ENCODE measurements at places on chromosomes 7 and 10. TPM values are rescaled to one million over a fixed set of nuclear protein-coding genes. Genes with fewer than 3 reads are reported as not detected.

DNA sequence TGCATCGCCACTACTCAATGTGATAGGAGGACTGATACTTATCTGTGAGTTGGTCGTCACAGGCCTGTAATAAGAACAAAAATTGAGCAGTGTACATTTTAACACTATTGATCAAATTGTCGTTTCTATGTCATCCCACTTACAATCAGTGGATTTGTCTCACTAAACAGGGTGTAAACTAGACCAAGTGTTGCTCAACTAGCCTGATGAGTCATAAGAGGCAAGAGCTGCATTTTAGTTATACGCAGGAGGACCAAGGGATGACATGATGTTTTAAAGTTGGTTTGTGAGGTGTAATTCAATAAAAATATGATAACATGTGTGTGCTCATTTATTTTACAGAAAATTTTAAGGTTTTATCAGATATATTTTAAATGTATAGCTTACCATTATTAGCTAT lies 1239.2 kb downstream of the REEP3 start:
- DNase-seq: no peak

The SORBS1 gene
- 1,659 TPM for total RNA-seq

The GNGT1 gene
- total RNA-seq: not detected

- no peak for DNase-seq
These were observed 77.2 kb upstream of the CHST15 start for GRCh38 chr10:124170631-124171030.

DNA sequence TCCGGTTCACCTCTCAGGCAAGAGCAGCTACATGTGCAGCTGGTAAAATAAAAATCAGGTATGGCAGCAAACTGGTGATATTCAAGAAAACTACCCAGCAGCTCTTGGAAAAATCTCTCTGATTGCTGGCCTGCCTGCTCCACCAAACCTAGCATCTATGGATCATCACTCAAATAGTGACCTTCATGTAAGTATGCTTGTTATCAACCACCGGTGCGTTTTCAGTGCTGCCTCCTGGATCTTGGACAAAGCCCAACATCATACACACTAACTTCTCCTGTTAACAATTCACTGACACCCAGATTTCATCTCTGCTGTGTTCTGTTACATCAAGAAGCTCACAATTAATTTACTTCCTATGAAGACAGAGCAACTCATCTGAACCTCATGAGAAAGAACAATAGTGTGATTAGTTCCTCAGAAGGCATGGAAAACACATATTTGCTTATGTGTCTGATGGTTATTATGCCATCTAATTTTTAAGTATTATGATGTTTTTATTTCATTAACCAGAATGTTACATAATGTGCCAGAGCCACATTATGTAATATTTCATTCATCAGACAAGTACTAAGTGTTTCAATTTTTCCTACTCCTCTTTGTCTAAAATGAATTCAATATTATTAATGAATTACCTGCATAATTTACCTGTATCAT lies 8.8 kb downstream of the CDK6 start:
- DNase-seq: no peak

DNA sequence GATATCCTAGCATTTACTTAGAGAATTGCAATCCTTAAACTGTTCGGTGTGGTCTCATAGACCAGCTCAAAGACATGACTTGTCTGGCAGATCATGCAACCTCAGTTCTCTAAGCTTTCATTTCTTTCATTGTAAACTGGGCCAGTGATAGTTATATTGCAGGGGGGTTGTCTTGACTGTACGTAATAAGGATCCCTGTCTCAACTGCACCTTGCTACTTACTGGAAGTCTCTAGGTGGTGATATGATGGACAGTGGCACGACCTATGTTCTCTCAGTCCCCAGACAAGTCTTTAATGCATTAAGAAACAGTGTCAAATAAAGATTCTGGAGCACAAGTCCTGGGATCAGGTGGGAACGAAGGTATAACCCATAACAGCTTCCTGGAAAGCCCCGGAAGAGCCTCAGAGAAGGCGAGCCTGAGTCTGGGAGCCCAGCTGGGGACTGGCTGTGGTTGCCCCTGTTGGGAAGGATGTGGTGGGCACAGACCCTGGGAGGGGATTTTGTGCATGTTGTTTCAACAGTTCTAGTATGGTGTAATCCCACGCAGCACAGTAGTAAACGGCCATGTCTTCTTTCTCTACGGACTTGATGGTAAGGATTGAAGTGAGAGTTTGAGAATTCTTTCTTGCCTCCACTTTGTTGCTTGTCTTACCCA lies 26.0 kb upstream of the TARP start:
- no peak for DNase-seq

The ARHGAP21 gene
- 95.6 TPM for total RNA-seq

The LRIT1 gene
- total RNA-seq: not detected

The SPDYE5 gene
- not detected for total RNA-seq

DNA sequence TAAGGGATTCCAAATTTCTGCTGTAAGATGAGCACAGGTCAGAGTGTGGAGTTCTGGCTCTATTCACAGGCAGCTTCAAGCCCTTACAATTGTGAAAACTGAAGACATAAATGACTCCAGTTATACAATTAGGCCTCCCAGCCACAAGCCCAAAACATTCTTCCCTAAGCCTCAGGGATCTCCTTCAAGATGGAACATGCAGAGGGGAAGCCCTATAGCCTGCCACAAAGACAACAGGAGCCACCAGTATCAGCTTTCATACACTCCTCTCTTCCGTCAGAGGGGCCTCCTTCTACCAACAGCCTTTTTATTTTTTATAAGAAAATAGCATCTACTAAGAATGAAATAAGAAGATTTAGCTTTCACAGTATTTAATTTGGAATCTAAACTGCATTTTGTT lies 46.5 kb downstream of the DLD start:
- no peak for DNase-seq

DNA sequence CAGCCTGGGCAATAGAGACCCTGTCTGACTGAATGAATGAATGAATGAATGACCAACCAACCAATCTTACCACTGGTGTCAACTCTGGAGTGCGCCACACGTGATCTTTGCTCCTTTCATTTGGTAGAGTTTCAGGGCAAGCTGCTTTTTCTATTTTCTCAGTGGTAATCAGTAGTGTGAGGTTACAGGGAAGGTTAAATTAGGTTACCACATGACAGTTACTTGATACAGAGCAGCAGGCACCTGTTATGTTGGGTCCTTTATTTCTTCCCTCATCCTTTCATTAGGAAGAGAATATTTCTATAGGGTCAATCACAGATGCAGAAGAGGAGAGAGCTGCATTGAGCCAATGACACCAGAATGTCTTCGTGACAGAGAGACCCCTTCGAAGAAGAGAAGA lies 167.8 kb downstream of the KIAA1217 start:
- no peak for DNase-seq

GRCh38 chr10:114874827-114875411 lies 53.3 kb downstream of the FHIP2A start:
- no peak for DNase-seq

GRCh38 chr10:34830217-34830822 lies 15.2 kb upstream of the PARD3 start:
- DNase-seq: no peak

The GSDME gene
- 7.3 TPM for total RNA-seq

The GIMAP2 gene
- 5.9 TPM for total RNA-seq

The TAS2R41 gene
- total RNA-seq: 2.5 TPM
